ENCODE measurements at places on chromosomes 4 and X. TPM values are rescaled to one million over a fixed set of nuclear protein-coding genes. Genes with fewer than 3 reads are reported as not detected.

Gene SOX3
- total RNA-seq, result not detected

Gene SPOCK3
- not detected for total RNA-seq

Gene NPY5R
- 0.15 TPM for total RNA-seq

Gene KCNIP4
- total RNA-seq, result not detected

Gene MAGEA9B
- total RNA-seq, result not detected

Gene PGAM4
- 0.56 TPM for total RNA-seq

Gene FGF13
- 2.4 TPM for total RNA-seq

Gene CENPVL3
- not detected for total RNA-seq

Gene DGAT2L6
- not detected for total RNA-seq

Gene DUSP21
- not detected for total RNA-seq

Gene OSTC
- 53.9 TPM for total RNA-seq

Gene OTC
- total RNA-seq, result 0.58 TPM

Gene NPY2R
- 0.08 TPM for total RNA-seq

DNA sequence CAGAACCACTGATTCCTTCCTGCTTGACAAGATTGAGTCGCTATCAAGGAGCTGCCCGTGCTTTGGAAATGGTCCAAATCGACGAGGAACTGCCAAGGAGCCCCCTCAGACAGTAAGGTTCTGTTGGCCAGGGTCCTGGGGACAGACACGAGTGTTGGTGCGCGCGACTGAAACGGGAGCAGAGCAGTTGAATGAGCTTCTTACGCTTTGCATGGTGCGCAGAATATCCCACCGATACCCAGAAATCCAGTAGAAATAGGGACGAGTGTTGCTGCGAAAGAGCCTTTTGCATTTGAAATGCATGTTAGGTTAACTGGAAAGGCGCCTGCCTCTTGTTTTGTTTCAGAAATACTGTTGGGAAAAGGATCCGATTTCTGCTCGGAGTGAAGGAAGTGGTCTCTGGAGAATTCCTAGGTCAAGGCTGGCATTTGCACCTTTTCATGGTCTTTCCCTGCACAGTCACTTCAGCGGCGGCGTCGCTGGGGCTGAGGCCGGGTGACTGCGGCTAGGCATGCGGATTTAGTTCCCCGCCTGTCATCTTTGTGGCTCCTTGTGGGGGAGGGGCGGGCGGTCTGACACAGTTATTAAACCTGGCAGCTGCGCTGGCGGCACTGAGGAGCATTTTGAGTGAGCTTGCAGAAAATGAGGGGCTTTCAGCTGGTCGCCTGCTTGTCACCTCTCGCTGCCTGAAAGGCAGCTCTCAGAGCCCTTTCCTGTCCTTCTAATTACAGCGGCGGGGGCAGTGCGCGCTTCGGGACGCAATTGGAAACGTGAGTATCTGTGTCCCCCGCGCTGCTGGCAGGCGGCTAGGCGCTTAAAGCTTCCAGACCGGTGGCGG lies 51.5 kb upstream of the TRIM2 start:
- DNase-seq, result peak; percentile 39

- DNase-seq, result no peak
These were observed 279.8 kb upstream of the FRG1 start for GRCh38 chr4:189660722-189661360.

DNA sequence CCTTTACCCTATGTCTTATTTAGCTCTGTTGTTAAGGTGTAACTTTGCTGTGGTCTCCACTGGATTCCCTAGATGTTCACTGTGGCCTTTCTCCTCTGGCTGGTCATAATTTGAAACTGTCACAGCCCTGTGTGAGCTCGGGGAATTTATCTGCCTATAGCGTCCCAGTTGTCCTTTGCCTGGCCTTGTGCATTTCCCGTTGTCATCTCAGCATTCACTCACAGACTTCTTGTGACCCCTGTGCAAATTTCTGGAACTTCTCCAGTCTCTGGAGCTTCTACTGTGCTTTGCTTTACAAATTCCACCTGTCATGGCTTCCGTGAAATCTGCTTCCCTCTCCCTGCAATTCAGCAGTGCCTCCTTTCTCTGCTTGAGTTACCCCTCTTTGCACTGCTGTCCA lies 106.7 kb downstream of the WWC2 start:
- DNase-seq, result no peak

DNA sequence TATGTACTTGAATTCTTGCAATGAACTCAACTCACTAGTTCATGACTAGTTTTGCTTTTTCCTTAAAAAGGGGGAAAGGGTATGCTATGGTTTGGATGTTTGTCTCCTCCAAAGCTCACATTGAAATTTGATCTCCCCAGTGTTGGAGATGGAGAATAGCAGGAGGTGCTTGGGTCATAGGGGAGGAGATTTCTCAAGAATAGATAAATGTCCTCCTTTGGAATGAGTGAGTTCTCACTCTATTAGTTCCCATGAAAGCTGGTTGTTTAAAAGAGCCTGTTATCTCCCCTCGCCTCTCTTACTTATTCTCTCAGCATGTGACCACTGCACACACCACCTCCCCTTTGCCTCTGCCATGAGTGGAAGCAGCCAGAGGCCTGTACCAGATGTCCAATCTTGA lies 109.4 kb upstream of the INTU start:
- DNase-seq, result no peak

GRCh38 chr4:42985976-42986375 lies 93.5 kb downstream of the GRXCR1 start:
- no peak for DNase-seq

DNA sequence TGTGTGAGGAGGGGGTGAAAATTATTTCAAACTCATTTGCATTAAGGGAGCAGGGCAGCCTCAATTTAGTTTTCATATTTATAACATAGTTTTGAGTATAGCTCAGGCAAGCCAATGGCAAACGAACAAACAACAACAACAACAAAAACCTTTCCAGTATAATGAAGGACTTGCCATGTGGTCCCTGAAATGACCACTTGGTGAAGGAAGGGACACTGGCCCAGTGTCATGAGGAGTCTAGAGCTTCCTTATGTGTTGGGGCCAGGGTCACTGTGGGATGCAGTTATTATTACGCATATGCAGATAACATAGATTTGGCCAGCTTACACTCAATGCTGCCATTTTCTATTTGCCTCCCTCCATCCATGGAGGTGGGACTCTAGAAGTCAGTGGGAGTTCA lies 23.3 kb downstream of the NKX3-2 start:
- no peak for DNase-seq

DNA sequence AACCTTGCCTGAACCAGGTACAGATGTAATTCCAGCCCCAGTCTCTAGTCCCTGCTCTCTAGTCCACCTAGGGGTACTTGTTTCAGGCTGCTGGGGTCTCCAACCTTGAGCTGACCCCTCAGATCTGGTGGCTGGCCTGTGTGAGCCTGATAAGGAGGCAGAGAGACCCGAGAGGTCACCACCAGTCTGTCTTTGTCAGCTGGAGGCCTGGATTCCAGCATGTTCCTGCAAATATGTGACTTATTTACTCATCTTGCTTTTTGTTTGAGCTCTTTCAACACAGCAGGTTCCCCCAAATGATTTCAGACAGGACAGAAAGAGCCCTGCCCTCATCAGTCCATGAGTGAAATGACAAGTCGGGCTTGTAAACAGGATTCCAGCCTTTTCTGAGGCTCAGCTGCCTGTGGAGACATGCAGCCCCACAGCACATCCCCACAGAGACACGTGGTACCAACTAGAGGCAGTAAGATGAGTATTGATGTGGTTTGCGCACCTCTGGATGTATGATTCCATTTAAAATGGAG lies 37.5 kb upstream of the STK26 start:
- DNase-seq, result no peak

GRCh38 chrX:95974890-95975289 lies 709.8 kb upstream of the DIAPH2 start:
- DNase-seq, result no peak

DNA sequence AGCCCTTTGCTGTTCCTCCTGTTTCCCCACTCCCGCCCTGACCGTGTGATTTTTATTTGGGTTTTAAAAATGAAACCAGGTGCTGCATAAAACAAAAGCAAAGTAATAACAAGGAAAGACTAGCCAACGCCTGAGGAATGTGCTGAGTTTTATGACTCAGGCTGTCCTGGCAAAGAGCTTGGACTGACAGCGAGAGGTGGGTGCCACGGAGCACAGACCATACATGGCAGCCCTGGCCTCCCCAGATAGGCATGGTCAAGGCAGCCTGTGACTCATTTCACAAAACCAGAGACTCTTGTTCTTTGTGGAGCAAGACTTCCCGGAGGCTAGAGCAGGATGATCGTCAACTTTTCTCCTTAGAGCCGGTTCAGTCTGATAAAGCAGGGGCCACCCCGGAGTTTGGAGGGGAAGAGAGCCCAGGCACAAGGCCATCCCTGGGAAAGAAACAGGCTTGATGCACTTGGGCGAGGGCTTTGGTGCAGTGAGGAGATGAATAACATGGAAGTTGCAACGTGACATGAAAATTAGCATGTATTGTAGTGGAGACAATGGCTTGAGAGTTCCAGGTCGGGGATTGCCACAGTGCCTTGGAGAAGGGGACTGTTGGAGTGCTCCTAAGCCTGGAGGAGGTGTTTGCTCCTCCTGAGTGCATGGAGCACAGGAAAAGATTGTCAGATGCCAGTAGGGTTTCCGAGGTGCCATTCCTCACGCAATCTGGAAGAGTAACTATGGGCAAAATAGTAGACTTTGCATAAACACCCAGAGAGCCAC lies 54.8 kb downstream of the C4orf51 start:
- DNase-seq, result peak; percentile 84

GRCh38 chrX:31546126-31546525 lies 474.3 kb upstream of the FTHL17 start:
- peak; percentile 24 for DNase-seq

GRCh38 chr4:181443021-181443420 lies 800.2 kb upstream of the TENM3 start:
- DNase-seq, result no peak

GRCh38 chr4:108272046-108272445 lies 103.3 kb upstream of the LEF1 start:
- no peak for DNase-seq

- DNase-seq, result no peak
These were observed 188.0 kb upstream of the HDX start for GRCh38 chrX:84690228-84690627.

GRCh38 chr4:135508006-135508714 lies 1306.6 kb upstream of the PABPC4L start:
- DNase-seq, result no peak

GRCh38 chrX:146615628-146616348 lies 193.8 kb upstream of the CXorf51B start:
- no peak for DNase-seq

- no peak for DNase-seq
These were observed 118.2 kb upstream of the STX18 start for GRCh38 chr4:4659871-4660651.

- no peak for DNase-seq
These were observed 23.9 kb downstream of the PRDM8 start for GRCh38 chr4:80221161-80221560.

DNA sequence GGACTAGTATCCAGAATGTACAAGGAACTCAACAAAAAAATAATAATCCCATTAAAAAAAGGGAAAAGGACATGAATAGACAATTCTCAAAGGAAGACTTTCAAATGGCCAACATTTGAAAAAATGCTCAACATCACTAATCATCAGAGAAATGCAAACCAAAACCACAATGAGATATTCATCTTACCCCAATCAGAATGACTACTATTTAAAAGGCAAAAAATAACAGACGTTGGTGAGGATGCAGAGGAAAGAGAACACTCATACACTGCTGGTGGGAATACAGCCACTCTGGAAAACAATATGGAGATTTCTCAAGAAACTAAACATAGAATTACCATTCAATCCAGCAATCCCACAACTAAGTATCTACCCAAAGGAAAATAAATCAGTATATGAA lies 133.1 kb downstream of the KDR start:
- DNase-seq, result no peak

DNA sequence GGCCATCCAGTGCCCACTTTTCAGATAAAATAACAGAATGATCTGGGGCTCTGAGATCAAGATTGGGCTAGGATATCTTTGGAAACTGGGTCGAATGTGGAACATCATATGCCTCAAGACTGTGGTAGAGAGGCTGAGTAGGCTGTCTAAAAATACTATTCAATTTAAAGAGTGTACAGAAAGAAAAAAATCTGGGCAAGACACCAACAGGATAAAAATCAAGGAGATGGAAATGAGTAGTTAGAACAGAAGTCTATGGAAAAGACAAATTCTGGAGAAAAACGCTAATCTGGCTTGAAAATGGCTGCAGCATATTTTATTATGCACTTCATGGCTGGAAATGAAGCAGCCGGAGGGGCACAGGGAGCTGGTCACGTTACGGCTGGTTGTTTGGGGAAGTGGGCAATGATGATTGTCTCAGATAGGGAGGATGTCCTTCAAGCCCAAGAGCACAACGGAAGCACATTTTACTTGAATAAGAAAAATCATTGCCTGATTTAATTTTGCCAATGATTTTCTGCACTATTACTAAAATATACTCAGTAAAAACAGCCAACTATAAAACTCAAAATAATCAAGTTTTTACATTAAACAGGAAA lies 27.1 kb upstream of the MAPK10 start:
- no peak for DNase-seq

GRCh38 chrX:23344238-23344903 lies 9.7 kb downstream of the PTCHD1 start:
- no peak for DNase-seq

DNA sequence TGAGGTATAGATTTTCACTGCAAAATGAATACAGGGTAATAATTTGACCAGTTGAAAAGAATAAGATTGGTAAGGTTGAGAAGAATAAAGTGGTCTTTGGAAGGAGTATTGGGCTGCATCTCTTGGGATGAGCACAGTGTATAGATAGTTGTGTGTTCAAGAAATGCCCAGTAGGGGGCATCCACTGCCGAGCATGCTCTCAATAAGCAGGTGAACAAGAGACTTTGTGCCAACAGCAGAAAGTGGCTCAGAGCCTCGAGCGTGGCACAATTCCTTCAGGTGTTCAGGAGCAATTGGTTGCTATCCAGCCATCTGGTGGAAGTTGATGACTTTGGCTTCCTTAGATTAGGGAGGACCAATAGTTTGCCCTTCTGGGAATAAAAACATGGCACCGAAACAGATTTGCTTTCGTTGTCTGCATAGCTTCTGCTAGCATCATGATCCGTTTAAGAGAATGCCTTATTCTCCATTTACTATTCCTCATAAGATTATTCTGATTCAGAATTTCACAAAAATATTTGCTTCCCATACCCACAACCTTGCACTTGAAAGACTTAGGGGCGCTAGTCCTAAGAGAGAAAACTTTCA lies 258.1 kb upstream of the NEIL3 start:
- DNase-seq, result no peak
